Suppressor macrophage treated with lipopolysaccharide for 1 hour (primary cell): ENCODE measurements at places on chromosomes 12 and 14.

GRCh38 chr12:83574142-83574541 lies 887.4 kb downstream of the TMTC2 start:
- no peak for DNase-seq

DNA sequence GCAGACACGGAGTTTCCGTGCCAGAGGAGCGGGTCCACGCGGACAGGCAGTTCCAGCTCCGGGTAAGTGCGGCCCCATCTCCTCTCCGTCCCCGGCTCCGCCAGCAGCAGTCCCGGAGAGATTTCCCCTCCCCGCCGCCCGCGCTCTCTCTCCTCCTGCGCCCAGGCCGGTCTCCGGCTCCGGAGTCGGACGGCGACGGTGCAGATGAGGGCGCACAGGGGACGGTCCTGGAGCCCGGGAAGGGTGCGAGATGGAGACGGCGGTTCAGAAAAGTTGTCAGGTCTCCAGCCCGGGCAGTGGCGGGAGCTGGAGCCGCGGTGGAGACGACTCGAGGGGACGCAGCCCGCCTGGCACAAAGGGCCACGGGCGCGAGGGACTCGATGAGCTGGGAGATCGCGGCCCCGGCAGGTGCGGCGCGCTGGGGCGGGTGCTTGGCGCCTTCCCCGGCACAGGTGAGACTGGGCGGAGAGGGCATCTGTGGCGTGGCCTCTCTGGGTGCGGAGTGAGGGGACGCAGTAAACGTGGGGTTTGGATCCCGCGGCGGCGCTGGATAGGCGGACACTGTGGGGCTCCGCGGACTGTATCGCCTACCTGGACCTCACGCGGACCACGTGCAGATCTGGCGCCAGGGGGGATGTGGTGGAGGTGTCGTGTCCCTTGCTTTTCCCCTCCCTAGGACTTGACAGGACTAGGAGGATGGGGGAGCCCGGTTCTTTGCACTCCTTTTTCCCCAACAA lies 1540.3 kb upstream of the TMEM132C start:
- DNase-seq: no peak

GRCh38 chr12:27711317-27711682 lies 668 bp downstream of the MRPS35 start:
- no peak for DNase-seq

DNA sequence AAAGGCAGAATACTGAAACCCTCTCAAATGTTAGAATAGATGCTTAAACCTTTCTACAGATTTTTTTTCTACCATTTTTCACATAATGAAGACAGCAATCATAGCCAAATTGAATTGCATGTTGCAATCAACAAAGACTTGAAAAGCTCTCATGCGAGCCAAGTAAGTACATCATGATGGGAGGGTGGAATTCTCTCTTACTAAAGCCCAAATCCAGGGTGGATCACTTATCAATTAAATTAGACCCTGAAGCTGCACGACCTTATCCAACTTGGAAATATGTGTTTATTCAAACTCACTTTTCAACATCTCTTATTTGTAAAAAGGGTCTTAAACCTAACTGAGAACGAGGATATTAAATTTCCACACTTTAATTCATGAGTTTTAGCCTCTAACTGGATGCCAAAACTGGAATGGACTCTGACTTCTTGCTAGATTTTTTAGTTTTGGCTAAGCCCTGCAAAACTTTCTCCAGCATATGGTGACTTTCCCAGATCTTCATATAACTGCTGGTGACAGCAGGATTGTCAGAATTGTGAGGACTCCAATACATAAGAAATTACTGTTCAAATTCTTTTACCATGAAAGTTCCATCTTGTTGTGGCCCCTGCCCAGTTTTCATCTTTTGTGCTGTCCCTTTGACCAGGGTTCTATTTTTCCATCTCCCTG lies 53.6 kb downstream of the HECTD4 start:
- DNase-seq: no peak

- DNase-seq: peak; percentile 75
Measured at GRCh38 chr12:54593135-54593534, 4.7 kb upstream of the PPP1R1A start.

- no peak for DNase-seq
Measured at GRCh38 chr12:55733021-55733555, 4.3 kb upstream of the CD63 start.

DNA sequence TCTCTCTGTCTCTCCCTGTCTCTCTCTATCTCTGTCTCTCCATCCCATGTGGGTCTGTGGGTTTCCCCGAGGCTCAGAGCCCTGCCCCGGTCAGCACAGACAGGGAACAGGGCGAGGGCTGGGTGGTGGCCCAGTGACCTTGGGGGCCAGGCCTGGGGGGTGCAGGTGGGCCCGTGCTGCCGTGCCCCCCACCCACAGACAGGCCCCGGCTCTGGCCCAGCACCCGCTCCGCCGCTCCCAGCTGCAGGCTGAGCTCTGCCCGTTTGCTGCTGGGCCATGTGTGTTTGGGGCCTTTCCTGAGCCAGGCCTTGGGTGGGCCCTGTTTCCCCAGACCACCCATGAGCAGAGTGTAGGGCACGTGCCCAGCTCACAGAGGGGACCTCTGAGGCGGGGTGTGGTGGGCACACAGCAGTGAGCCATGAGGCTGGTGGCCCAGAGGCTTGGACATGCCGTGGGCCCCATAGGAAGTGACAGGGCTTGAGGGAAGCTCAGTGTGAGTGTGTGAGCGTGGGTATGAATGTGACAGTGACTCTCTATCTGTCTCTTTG lies 51.0 kb downstream of the TMEM121 start:
- no peak for DNase-seq

DNA sequence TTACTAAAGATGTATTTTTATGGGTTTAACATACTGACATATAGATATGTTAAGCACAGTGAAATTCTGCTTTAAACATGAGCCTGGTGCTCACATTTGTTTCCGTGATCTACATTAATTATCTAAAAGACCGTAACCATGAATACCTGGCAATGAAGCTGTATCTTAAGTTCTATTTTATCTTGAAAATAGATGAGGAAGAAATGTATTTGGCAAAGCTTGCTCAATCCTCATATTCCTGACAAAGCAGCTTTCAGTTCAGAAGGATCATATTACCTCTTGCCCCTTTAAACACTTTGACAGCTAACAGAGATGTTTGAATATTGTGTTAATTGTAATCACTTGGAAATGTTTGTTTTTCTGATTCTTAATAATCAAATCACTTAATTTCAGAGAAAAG lies 9.8 kb downstream of the EPYC start:
- DNase-seq: no peak

DNA sequence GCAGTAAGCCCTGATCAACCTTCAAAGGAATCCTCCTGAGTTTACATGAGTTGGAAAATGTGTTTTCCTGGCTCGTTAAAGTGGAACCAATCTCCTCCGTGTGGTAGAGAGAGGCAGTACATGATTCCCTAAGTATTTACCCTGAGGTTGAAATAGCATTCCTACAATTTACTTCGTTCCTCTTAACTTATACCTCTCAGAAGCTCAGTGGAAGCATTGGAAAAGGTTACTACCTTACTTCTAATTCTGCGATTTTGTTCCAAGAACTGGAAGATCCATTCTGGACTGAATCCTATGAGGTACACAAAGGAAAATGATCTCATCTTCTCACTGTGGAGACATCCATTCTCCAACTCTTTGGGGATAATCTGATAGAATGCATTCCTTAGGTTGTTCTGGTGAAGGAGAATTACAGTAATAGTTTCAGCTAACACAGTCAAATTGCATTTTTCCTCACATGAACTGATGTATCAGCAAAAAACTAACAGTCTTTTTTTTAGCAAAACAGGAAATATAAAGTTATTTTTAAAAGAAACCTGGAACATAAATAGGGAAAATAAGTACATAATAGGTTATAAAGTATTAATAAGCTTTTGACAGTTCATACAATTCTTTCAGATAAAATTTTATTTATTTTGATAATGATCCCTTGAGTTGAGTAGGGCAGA lies 475.6 kb downstream of the PDZRN4 start:
- DNase-seq: peak; percentile 39

GRCh38 chr12:95096852-95097251 lies 23.4 kb upstream of the NR2C1 start:
- no peak for DNase-seq

DNA sequence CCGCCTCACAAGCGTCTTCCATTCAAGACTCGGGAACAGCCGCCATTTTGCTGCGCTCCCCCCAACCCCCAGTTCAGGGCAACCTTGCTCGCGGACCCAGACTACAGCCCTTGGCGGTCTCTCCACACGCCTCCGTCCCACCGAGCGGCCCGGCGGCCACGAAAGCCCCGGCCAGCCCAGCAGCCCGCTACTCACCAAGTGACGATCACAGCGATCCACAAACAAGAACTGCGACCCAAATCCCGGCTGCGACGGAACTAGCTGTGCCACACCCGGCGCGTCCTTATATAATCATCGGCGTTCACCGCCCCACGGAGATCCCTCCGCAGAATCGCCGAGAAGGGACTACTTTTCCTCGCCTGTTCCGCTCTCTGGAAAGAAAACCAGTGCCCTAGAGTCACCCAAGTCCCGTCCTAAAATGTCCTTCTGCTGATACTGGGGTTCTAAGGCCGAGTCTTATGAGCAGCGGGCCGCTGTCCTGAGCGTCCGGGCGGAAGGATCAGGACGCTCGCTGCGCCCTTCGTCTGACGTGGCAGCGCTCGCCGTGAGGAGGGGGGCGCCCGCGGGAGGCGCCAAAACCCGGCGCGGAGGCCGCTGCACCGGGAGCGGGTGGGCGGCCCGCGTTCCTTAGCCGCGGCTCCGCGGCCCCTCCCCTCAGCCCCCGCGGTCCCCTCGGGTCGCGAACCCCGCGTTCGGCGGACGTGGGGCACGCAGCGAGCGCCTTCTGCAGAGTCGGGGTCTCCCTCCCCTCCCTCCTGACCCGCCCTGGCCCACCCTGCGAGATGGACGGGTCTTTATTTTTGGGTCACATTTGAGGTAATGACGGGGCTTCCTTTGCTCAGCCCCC lies at the start of gene UBC:
UBC (minus strand) TSS at position 259 of the 847 bp plus-strand sequence. CDS start 879 bp downstream, outside the sequence.
- peak; percentile 96 for DNase-seq

DNA sequence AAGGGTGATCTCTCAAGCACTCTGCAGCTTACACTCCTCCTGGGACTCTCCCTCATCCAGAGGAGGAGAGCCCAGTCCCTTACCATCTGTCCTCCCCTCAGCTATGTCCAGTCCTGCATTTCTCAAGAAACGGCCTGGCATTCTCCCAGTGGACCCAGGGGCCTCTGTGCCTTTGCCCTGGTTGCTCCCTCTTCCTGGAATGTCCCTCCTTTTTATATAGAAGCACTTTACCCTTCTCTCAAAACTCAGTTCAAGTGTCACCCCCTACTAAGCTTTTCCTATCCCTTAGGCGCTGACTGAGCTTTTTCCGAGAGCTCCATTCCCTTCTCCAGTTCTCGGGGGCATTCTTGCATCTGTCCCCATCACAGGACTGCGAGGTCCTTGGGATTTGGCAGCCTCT lies 8.9 kb upstream of the GLRX5 start:
- no peak for DNase-seq

- no peak for DNase-seq
Measured at GRCh38 chr12:122187466-122187865, 4.5 kb downstream of the LRRC43 start.

DNA sequence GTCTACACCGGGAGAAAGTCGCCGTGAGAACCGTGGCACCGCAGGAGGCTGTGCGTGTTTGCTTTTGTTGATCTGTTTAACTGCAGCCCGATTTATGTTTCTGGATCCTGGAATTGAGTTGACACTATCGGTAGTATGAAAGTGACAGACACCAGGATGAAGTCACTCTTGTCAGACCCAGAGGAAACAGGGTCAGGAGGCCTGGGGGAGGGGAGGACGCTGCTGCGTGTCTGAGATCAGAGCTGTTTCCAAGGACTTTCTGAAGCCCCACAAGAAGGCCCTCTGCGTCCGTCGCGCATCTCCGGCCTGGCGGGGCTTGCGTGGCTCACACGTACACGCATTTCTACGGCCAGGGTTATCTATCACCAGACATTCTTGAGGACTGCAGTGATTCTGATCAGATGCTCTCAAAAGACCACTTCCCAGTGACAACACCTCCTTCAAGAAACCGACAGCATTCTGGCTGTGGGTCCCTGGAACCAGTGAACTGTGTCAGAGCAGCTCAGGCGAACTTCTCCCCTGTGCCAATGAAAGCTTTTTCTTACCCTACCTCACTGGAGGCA lies 263.4 kb downstream of the ADGRD1 start:
- no peak for DNase-seq

- DNase-seq: peak; percentile 85
Measured at GRCh38 chr12:6613776-6614512, 6.8 kb upstream of the CHD4 start.

- DNase-seq: no peak
Measured at GRCh38 chr12:95116341-95116740, 42.9 kb upstream of the NR2C1 start.

DNA sequence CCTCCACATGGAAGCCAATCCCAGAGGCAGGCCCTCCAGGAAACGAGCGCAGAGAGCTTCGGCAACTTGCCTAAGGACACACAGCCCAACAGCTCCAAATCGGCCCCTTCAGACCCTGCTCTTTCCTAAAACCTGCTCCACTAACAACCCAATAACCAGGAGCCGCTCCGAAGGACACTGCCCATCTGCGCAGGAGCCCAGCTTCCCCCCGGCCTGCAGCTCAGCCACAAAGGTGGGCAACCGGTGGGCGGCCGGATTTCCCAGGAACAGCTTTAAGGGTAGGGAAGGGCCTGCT lies 13.6 kb downstream of the RAB35 start:
- DNase-seq: no peak

DNA sequence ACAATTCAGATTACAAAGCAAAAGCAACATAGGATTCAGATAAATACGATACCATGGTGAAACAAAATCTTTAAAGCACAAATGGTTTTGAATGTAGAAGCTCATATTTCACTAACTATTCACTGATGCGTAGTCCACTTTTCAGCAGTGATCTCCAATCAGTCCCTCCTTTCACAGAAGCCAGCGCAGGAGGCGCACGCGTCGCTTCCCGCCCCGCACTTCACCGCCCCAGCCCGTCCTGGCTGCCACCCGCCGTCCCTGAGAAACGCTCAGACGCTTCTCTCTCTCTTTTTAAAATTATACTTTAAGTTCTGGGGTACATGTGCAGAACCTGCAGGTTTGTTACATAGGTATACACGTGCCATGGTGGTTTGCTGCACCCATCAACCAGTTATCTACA lies 19.8 kb upstream of the CHFR start:
- DNase-seq: no peak

- no peak for DNase-seq
Measured at GRCh38 chr14:29937116-29937515, 9.5 kb upstream of the PRKD1 start.

GRCh38 chr12:11228296-11228879 lies 41.1 kb downstream of the PRB3 start:
- peak; percentile 53 for DNase-seq

GRCh38 chr12:21265932-21266331 lies 68.8 kb downstream of the SLCO1A2 start:
- DNase-seq: peak; percentile 23

- DNase-seq: peak; percentile 78
Measured at GRCh38 chr14:74891870-74892269, 10.2 kb downstream of the DLST start.
